ENCODE measurements at places on chromosomes 7 and 10.

DNA sequence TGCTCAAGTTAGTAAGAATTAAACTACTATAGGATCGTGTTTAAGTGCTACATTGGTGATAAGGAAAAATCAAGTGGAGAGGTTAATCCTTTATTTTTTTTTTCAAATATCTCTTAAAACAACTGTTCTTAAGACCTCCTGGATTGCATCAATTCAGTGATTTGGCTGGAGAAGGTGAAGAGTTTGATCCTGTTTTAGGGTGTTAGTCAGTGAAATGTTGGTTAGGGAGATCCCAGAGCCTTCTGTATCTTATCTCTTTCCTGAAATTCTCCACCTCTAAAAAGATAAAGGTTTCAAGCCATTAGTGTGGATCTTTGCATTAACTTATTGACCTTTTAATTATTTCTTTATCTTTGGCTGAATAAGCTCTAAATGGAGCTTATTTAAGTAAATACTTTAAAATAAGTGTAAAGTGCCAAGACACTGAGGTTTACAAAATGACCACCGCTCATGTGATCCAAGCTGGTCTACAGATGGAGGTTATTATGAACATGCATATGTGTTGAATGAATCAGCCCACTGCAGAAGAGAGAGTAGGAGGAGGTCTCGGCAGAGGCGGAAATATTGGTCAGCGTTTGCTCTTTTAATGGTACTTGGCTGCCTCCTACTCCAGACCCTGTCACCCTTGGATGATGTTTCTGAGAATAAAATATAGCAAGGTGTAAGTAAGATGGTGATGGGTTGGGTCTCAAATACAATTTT, 51.8 kb upstream of the BMPER start:
- DNase-seq: no peak

DNA sequence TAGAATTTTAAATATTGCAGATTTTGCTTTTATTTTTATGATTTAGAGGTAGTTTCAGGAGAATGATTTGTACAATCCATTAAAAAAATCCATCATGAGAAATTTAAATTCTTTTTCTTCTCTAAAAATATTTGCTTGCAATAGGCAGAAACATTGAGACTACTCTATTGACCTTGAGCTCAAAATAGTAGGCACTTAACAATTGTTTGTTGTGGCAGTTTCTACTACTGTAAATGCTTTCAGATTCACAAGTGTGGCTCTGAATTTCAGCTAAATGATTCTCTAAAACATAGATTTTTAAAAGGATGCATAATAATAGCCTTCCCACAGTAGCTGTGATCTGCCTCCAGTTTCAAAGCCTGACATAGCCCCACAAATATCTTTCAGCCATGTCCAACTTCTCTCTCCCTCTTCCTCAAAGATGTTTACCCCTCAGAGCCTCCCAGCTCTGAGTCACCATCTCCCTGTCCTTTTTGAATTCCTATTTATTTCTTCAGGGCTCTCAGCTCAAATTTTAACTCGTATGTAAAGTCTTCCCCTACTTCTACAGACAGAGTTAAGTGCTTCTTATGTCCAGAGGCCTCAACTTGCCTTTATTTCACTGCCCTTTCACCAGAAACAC, 160.5 kb downstream of the AOAH start:
- no peak for DNase-seq

DNA sequence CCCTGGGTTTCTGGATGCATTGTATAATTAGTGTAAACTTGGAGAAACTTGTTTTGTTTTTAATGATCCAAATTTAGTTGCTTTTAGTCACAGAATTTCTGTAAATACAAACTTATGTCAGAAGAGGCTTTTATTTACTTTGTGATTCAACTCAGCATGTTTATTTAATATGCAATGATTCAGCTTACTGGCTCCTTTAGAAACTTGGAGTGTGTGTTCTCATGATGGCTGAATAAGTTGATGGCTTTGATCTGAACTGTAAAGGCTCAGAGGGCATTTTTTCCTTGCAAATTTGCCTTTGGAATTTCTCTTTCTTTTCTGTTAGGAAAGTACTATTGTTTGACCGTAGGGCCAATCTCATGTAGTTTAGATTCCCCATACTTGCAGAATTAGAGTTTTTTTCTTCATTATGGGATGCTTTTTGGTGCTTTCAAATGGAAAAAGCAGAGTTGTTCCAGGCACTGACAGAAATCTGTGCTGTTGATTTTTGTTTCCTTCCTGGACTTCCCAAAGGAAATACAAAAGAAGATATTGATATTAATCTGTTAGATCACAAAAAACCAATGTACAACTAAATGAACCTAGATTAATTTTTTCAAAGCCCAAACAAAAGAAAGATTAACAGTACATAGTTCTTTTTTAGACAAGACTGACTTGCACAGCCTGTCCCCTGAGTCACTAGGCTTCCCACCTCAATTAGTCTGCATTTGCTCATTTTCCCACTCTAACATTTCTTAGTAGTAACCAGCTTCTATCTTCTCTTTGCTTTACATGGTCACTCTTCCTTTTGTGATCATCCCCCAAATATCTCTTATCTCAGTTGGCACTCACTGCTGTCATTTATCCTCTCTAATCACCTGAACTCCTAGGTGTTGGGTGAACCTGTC, 96.8 kb upstream of the AGR3 start:
- DNase-seq: no peak

DNA sequence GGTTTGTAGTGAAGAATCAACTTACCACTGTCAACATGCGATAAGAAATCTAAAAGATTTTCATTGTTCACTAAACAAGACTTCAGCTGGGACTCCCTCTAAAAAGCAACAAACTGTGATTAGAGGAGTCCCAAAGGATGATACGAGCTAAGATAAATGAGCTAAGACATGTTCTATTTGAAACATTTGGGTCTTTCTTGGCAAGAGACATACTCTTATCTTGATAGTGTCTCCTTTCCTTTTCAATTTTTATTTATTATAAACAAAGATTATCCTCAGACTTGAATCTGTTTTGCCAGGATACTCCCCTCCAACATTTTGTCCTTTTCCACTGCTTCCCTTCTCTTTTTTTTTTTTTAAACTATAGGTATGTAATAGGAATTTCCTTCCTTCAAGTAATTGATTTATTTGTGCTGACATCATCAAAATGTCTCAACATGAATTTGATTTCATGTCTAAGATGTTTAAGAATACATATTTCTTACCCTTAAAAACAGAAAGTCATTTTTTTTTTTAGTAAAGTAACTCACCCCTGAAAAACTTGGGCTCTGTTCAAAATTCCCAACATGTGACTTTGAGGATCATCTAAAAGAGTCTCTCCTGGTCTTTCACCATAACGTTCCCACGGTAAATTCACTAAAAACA, 158.4 kb upstream of the NRP1 start:
- no peak for DNase-seq

- DNase-seq: no peak
Measured at GRCh38 chr7:44400033-44400511, 74.7 kb upstream of the CAMK2B start.

DNA sequence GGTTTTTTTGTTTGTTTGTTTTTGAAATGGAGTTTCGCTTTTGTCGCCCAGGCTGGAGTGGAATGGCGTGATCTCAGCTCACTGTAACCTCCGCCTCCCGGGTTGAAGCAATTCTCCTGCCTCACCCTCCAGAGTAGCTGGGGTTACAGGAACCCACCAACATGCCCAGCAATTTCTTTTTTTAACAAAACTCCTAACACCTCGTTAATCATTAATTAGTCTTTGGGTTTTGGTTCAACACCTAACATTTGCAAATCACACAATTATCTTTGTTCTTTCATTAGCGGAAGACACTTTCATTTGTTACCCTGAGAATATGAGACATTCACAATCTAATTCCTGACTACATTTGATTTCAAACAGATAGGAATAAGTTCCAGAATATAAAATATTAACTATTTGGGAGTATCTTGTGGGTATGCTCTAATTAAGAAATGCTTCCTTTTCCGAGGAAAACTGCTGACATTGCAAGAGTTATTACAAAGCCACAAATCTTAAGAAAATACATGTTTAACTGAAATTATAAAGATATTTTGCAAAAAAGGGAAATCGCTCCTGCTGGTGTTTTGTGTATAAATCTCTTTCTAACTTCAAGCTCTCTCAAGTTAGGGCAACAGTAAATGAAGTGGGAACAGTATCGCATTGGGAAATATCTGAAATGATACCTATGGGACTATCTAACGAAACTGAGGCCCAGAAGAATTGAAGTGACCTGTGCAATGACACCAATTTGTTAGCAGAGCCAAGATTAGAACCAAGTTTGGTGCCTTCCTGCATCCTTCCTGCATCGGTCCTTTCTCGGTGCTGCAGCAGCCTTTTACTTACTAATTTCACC, 1.2 kb upstream of the LSM8 start:
- no peak for DNase-seq

GRCh38 chr10:110802090-110802489, 69.6 kb upstream of the PDCD4 start:
- DNase-seq: no peak

- DNase-seq: no peak
Measured at GRCh38 chr10:70232859-70233108, 445 bp downstream of the PPA1 start.

GRCh38 chr10:119461380-119461779, 81.1 kb downstream of the RGS10 start:
- DNase-seq: no peak

DNA sequence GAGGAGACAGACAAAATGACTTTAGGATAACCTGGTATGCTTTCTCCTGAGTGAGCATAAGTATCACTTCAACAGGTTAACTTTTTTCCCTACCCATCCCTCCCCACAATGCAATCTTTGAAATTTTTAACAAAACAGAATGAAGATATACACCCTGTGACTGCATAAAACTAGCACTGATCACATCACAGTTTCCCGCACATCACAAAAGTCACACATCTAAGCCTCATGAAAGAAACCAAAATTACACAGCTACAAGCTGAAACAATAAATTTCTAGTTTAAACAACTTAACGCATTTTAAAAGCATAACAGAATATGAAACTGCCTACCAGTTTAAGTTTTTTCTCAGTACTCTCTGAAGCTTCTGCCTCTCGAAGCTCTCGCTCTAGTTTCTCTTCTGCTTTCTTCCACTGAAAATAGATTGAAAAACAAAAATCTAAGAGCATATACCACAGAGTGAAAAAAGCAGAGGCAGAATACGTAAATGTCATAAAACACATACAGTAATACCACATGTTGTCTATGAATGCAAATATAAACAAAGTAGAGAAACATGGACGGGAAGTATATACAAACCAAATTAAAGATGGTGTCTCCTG, 18.1 kb downstream of the NOC3L start:
- no peak for DNase-seq

DNA sequence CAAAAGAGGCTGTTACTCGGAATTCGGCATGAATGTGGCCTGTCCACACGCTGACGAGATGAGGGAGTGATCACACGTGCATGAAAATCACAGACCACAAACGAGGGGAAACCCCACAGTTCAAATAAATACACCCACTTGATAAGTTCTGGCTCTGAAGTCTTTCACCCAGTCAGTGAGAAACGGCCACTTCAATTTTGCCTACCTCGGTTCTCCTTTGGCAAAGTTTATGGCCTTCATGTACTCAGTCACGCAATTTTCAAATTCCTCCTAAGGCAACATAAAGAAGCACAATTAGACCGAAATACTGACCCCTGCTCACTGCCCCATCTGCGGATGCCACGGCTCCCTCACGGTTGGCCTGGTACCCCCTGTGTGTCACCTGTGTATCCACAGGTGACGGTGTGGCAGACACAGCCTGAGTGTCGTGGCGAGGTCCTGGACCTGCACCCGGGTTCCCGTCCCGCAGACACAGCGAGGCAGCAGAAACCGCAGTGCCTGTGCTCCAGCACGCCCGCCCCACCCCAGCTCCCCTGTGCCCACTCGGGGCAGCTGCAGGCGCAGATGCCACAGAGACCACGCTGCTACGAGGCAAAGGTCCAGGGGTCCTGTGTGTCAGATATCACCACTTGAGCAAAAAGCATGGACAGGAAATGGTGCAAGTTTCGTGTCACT, 1.4 kb downstream of the CFAP46 start:
- no peak for DNase-seq

- DNase-seq: no peak
Measured at GRCh38 chr10:68501691-68502090, 25.6 kb downstream of the SLC25A16 start.

- DNase-seq: no peak
Measured at GRCh38 chr10:120977897-120978296, 126.7 kb downstream of the WDR11 start.

DNA sequence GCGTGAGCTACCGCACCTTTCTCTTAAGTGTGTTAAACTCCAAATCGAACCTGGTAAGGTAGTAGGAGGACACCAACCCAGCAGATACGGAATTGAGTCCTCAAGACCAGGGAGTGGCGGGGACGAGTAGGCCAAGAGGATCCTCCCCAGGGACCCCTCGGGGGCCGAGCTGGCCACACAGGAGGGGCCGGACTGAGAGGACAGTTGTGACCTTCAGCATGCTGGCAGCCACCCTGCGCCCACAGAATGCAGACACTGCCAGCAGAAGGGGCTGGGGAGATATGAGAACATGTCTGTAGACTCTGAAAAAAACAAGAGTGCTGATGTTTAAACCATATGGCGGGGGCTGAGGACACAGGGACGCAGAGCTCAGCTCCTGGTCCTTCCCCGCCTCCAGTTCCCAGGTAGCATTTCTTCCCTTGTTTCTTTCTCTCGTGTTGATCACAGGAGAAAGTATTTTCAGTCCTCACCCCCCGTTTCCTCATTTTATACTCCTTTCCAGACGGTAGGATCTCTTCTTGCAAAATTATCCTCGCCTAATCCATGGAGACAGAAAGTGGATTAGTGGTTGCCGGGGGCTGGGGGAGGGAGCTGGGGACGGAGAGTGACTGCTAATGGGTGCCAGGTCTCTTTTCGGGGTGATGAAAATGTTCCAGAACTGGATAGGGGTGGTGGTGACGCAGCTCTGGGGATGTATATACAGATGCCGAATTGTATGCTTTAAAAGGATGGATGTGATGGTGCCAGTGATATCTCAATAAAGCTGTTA, 11.5 kb upstream of the UNCX start:
- DNase-seq: no peak

DNA sequence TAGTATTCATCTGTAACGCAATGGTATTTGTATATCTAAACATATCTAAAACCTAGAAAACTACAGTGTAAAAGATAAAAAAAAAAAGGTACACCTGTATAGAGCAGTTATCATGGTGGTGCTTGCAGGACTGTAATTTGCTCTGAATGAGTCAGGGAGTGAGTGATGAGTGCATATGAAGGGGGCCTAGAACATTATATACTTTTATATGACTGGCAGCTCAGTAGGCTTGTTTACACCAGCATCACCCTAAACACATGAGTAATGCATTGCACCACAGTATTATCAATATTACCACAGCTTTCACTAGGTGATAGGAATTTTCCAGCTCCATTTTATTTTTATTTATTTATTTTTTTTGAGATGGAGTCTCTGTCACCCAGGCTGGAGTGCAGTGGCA, 40.8 kb downstream of the TRIM24 start:
- DNase-seq: no peak
